GM19239 (cell line): ENCODE measurements at places on chromosomes 2 and 18.

DNA sequence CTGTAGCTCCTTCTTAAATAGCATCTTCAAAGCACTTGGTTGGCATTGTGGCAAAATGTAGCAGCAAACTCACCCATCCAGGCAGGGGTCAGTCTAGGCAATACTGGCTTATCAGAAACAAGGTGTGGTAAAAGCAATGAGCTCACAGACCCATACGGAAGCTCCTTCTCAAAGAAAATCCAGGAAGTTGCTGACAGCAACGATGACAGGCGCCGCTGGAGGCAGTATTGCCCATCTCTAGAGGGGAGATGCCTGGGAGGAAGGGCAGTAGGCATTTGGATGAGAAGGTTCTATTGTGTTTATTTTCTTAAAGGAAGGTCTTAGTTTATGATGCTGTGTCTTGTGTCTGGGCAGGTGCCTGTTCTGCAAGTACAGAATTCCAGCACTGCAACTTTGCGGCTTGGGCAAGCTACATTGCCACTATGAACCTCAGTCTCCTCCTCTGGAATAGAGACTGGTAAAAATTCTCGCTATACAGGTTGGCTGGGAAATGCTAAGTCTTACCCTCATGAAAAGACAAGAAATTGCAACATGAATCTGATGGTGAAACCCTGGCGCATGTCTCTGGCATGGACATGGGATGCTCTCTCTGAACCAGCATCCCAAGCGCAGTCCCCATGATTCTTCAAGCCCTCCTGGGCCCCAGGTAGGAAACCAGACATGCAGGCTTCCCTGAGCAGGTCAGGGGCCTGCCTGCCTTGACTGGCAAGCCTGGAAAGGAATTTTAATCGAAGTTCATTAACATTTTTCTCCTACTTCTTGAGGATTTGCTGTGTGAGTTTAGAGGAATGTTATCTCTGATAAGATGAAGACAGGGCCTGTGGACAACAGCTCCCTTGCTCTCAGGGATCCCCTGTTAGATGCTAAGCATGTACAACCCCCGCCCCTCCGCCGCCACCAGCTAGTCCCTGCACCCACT, 156.0 kb downstream of the TFCP2L1 start:
- DNase-seq = no peak

DNA sequence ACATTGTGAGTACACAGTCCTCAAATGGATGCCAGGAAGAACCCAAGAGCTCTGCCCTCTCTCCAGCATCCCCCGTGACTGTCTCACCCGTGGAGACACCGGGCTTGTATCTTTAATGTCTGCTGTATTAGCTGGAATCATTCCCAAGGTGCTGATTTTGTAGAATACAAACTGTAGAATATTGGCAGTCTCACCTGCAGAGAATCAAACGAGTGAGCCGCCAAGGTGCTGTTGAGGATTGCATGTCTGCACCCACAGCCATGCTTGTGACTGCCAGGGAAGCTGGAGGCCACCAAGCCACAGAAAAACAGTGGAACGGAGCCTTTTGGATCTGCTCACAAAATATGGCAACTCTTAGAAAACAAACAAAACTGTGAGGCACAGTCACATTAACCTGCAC, 37.5 kb downstream of the TMEM18 start:
- DNase-seq = no peak

DNA sequence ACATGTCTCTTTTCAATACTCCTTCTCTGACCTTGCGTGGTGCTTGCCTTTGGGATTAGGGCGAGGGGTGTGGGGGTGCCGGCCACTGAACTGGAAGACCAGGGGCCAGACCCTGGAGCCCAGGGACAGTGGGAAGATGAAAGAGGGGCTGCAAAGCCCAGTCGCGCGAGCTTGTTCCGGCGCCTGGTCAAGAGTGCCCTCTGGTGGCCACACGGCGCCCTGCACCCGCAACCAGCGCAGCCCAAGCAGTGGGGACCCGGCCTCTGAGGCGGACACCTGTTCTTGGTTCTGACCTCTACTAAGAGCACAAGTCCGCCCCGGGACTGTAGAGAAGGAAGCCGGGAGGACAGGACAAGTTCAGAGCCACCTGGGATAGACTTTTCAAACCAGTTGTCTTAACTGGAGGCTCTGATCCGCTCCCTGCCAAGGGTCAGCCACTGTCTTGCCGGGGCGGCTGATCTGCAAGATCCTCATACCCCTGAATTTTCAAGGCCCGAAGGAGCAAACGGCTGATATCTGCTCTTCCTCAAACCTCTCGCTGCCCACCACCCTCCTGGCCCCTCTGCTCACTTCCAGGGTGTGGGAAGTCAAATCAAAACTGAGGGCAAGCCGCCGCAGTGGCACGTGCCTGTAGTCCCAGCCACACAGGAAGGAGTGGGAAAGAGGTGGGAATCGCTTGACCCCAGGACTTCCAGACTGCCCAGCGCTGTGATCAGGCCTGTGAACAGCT, 14.9 kb upstream of the MSH6 start:
- peak; percentile 46 for DNase-seq

- DNase-seq = no peak
Measured at GRCh38 chr2:190582736-190583506, 48.4 kb upstream of the NEMP2 start.

- DNase-seq = peak; percentile 4
Measured at GRCh38 chr2:147327613-147328012, 517.2 kb upstream of the ACVR2A start.

- no peak for DNase-seq
Measured at GRCh38 chr2:231050018-231050901, 6.4 kb upstream of the PSMD1 start.

GRCh38 chr18:10011061-10011460, 97.2 kb downstream of the VAPA start:
- DNase-seq = no peak

- DNase-seq = peak; percentile 14
Measured at GRCh38 chr2:12057436-12058166, 311.2 kb downstream of the LPIN1 start.

DNA sequence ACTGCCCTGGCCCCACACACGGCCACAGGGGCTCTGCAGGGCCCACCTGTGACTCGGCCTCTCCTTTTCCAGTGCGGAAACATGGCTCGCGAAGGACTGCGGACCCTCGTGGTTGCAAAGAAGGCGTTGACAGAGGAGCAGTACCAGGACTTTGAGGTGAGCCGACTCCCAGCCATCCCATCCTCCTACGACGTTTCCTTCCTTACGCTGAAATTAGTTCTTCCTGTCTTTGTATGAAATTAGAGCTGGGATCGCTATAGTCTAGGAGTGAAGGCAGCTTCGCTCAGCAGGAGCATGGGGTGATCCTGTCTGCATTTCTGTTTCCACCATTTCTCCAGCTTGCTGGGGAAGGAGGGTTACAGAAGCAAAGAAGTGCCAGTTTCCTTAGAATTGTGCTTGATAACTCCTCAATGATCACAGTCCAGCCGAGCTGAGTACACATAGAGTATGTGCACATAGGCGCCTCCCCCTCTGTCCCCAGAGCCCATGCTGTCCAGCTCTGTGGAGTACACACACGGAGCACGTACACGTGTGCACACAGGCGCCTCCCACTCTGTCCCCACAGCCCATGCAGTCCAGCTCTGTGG, 59.1 kb upstream of the NFATC1 start:
- DNase-seq = no peak

DNA sequence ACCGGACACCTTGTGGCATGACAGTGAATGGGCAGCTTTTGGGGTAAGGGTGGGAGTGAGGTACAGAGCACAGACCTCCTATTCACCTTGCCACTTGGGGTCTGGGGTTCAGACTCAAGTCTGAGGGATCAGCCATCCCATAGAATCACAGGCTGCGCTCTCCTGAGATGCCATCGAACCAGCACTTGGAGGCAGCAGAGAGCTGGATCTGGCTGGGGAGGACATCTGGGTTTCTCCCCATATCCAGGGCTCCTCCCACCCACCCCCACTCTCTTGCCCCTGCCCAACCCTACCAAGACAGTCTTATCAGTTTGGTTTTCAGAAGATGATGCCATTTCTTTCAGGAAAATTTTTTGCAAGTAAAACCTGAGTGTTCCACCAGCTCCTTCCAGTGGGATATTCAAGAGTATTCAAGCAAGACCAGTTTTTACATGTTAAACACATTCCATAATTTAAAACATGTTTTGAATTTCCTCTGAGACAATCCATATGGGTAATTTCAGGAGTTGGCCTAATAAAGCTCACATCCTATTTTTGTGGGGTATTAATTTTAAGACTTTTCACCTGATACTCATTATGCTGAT, 29.2 kb upstream of the TEX44 start:
- peak; percentile 35 for DNase-seq

DNA sequence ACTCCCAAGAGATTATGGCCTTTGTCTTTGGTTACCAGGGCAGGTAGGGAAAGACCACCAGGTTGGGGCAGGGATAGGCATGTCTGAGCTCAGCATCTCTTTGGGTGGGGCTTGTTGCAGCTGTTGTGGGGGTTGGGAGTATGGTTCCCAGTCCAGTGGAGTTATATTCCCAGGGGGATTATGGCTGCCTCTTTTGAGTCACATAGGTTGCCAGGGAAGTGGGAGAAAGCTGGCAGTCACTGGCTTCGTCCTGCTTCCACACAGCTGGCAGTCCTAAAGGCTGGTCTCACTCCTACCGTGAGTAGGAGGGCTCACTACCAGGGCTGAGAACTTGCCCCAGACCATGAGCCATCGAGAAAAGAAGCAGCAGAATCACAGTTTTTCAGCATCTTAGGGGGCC, 79.1 kb downstream of the LYPD6 start:
- no peak for DNase-seq

GRCh38 chr2:42941633-42942176, 149.3 kb upstream of the HAAO start:
- DNase-seq = no peak

DNA sequence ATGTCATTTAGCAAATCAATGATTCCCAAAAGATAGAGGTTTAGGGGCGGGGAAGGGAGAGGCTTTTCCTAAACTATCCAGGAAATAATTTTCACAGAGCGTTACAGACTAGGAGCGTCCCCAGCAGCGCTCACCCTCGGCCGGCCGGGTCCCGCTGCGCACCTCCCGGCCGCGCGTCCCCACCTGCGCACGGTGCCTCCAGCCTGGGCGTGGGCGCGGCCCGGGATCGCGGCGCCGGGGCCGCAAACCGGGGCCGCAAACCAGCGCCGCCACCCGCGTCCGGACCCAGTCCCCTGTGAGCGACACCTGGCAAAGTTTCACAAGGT, 684 bp upstream of the ZCCHC2 start:
- DNase-seq = no peak

DNA sequence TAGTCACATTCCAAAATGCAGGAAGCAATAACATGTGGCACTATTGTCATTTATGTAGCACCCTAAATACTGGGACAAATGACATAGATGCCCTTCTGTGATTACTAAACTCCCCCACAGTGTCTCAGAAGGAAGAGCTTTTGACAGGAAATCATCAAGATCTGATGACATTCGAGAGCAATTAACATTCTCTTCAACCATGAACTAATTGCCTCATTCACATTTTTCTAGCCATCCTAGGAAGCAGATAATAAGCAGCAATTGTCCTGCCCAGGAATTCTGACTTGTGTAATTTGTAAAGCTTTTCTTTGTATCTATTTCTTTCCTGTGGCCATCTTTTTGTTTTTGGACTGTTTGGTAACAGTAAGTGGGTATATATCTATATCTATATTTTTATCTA, 292.6 kb downstream of the TGIF1 start:
- DNase-seq = no peak

GRCh38 chr18:7683753-7684152, 116.6 kb downstream of the PTPRM start:
- DNase-seq = no peak
